ENCODE measurements at places on chromosomes 6 and 20.
A peak's percentile ranks its signal among the peaks of the same experiment; 100 is the strongest.

DNA sequence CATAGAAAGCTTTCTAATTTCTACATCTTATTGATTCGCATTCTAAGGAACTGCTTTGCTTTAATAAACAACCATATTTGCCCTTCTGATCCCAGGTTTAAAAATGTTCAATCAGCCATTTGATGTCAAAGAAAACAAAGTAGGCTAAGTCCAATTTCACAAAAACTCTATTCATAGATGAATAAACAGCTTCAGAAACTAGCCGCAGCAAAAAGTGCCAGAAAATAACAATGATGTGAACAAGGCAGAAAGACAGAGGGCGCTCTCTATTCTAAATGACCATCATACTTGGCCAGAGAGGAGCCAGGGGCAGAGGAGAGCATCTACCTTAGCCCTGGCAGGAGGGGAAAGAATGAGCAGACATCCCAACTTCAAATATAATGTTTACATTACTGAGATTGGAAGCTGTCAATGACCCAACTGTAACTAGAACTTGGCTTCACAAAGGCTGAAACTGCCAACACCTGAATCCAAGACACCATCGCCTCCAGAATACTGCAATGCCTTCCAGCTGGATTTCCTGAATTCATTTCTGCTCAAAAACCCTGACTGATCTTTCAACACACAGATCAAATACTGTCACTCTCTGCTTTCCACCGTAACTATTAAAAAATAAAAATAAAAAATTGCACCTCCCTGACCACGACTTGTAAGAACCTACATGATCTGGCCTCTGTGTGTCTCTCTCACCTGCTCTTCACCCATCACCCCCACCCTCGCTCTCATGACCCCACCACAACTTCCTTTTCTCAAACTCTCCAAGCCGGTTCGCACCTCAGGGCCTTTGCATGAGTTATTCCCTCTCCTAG, 9.5 kb downstream of the CNKSR3 start:
- no peak for DNase-seq

DNA sequence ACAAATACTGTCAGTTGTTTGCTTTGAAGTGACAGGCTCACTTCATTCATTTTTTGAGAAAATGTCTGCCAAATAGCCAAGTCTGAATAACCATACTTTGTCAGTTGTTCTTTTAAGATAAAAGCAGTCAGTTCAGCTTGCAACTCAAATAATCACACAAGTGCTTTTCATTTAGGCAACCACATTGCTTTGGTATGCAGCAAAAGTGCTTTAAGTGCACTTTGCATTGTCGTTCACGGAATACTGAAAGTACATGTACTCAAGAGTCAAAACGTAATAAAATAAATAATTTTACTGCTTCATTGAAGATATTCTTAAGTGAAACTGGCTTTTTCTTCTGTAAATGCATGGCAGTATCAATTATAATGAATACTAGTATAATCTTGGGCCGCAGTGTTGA, 107.2 kb downstream of the MMS22L start:
- DNase-seq: no peak

GRCh38 chr6:11497881-11498280, 39.7 kb upstream of the TMEM170B start:
- no peak for DNase-seq

DNA sequence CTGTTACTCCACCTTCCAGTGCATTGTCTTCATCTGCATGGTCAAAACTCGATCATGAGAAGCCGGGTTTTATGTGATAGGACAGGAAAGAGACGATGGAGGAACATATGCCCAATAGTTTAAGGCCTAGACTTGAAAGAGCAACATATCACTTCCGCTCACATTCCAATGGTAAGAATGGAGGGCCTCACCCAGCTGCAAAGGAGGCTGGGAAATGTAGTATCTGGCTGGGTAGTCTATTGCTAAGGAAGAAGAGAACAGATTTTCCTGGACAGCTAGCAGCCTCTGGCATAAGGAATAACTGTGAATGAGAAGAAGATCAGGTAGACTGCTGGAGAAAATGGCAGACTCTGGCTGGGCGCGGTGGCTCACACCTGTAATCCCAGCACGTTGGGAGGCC, 19.2 kb downstream of the FITM2 start:
- DNase-seq: no peak

DNA sequence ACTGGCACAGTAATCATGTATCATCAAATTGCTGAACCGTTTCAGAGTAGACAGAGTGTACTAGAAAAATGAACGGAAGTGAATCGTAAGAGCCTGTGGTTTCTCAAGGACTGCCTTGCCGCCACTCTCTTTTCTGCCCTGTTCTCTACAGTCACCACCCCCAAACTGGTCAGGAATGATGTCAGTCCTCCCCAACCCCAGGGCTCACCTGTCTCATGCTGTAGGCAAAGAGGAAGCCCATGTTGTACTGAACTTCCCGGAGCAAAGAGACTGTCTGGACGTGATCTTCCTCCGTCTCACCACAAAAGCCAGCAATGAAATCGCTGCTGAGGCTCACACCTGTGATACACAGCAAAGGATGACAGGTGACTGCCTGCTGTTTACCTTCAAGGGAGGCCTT, 31.0 kb downstream of the CDK5RAP1 start:
- DNase-seq: peak; percentile 58

GRCh38 chr20:18778690-18779392, 34.7 kb upstream of the SCP2D1 start:
- DNase-seq: no peak

GRCh38 chr6:160269771-160270170, 11.2 kb upstream of the SLC22A2 start:
- no peak for DNase-seq

DNA sequence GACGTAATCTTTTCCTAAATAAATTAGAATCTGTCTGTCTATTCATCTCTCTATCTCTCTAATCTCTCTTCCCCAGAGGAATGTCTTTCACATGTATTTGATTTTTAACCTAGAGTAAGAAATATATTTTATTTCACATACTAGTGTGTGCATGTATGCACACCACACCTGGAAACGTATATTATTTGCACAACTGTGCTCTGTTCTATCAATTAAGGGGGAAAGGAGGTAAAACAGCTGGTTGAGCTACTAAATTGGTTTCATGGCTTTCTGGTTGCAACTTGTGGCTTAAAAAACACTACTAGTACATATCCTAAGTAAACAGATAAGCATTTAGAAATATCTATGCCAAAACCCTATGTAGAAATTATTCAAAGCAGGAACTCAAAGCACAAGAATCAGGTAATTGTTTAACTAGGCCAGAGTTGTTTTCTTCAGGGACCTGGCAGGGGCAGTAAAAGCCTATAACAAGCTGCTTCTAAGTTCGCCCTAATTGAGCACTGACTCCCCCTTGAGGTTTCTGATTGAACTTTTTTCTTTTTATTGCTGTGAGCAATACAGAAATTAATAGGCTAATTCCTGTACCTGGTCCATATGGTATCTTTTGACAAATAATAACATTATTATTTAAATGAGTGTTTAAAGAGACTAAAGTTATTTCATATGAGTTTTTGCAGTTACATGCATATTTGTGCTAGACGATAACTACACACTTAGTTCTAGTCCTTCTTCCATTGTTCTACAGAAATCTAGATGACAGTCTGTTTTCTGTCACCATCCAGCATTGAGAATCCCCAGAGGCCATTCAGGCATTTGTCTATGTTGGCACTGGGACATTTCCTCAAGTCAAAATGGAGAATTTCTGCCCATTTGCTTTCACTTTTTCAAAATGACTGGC, 88.6 kb downstream of the MCHR2 start:
- peak; percentile 10 for DNase-seq

DNA sequence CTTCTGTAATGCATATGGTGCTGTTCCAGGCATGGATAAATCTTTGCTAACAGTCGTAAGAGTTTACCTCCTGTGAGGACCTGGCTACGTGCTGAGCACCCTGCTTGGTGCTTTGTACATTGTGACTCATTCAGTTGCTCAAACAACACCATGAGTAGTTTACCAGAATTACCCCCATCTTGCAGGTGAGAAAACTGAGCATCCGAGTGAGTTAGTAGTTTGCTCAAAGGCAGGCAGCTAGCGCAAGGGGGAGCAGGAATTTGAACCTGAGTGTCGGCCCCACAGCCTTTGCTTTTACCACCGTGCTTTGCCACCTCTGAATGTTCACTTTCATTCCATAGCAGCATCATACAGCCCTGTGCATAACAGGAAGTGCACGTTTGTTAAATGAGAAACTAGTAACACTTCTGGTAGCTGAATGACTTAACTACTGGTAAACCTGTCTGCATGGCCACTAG, 121.9 kb downstream of the MTHFD1L start:
- DNase-seq: no peak

- DNase-seq: no peak
Measured at GRCh38 chr6:112470376-112470775, 123.2 kb downstream of the RFPL4B start.

DNA sequence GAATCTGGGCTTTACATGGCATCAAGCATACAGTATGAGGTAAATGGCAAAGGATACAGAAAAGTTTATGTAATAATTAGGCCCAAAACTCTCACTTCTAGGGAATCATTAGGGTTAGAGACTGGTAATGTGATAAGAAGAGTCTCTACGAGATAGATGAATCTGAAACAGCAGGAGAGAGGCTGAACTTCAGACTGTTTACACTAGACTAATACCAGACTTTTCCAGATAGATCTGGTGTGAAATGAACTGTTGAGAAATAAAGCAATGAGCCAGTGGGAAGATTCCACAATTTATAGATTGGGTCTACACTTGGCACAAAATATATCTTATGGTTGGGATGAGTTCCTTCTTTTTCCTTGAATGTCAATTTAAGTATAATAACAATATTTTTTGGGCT, 134.3 kb downstream of the MAN1A1 start:
- no peak for DNase-seq

DNA sequence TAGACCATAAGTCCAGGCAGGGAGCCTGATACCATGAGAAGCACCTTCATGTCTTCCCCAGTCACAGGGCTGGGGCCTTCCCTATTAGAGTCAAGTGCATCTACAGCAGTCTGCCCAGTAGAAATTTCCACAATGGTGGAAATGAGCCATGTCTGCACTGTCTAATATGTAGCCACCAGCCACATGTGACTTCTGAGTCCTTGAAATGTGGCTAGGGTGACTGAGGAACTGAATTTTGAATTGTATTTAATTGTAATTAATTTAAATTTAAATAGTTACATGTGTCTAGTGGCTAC, 300.2 kb downstream of the CLIC5 start:
- no peak for DNase-seq

All from B cell (primary cell).